ENCODE measurements at places on chromosomes 16 and 17.

DNA sequence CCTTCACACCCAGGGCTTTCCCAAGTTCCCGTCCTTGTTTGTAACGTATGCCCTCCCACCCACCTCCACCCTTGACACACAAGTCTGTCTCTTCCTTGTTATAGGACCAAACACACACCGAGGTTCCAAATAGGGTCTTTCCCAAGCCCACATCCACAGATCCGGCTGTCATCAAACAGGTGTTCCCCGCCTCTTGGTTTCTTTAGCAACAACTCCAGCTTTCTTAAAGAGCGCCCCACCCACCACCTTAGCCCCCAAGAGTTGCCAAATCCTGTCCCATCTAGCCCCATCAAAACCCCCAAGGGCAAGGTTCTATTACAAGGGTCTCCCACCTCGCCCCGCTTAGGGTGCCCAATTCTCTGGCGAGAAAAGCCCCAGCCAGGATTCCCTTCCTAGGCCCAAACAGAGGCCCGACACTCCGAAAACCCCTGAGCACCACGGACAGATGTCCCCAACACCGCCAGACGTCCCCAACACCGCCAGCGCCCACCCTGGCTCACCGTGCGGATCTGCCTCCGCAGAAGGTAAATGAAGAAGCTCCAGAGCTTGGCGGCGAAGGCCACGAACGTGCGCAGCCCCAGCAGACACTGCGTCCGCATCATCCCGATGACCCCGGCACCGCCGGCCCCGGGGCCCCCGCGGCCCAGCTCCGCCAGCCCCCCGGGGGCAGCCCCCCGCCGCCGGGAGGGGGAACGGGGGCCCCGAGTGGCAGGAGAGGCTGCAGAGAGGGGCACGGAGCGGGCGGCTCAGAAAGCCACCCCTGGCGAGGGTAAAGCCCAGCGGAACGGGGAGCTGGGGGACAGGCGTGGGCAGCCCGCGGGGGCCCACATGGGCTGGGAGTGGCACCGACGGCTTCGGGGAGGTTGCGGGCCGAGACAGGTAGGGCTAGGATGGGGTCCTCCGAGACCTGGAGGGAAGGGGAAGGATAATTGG, 573 bp downstream of the CTDNEP1 start:
- no peak for DNase-seq

DNA sequence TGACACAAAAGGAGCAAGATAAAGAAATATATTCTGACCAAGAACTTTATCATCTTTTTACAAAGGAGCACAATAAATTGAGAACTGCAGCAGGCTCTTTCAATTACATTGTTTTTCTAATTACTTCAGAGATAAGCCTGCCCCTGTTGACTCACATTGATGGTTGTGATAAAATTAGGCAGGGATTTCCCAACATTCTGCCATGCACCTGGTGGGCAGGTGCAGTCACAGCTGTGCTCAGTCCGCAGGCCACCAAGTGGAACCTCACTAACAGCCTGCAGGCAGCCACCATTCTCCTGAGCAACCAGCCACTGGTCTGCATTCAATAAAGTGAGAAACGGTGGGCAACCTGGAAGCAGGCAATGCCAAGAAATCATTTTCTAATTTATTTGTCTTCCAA, 5.1 kb downstream of the FANCA start:
- no peak for DNase-seq

- DNase-seq: peak; percentile 30
Observed at GRCh38 chr17:80702315-80703141, 157.9 kb downstream of the RPTOR start.

- peak; percentile 47 for DNase-seq
Observed at GRCh38 chr17:61404913-61405685, 5.5 kb downstream of the TBX2 start.

DNA sequence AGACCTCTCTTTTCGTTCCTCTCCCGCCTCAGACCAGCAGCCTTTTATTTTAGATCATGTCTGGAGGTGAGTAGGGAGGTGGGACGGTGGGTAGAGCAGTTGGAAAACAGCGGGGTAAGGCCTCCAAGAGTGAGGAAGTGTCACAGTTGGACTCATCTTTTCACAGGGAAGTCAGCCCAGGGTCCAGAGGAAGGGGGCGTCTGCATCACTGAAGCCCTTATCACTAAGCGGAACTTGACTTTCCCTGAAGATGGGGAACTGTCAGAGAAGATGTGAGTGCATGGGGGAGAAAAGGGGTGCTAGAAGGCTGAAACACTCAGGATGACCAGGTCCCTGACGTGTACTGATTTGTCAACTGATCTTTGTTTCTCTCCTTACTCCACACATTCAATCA, 461 bp downstream of the LRRC46 start:
- no peak for DNase-seq

GRCh38 chr16:1102921-1103635, 7.0 kb upstream of the C1QTNF8 start:
- no peak for DNase-seq

DNA sequence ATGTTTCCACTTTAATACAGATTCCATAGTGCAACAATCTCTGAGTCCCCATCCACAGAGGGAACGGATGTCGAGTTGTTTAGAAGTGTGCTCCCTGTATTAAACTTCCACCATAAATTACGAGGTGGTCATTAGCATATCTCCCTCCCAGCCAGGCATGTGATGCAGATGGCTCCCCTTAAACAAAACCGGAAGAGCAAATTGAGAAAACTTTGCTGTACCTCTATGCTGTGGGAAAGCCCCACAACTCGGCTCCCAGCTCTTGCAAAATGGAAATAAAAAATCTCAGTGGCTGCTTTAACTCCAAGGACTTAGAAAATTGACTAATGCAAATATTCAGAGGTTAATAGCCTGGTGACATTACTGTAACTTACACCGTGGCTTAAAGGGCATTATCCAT, 290.9 kb downstream of the MAF start:
- DNase-seq: no peak

DNA sequence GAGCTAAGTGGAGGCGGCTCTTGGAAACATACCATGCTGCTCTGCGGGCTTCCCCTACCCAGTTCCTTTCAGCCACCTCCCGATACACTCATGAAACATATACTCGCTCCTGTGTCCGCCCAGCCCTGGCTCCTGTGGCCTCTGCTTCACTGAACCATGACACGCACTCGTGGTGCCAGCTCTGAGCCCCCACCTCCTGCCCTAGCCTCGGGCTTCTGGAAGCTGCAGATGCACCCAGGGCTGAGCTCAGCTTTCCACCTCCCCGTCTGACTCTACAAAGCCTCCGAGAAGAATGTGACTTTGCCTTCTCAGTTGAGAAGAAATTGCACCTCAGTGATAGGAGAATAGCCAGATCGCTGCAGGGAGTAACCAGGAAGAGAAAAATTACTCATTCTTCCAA, 11.0 kb downstream of the CALB2 start:
- DNase-seq: peak; percentile 36

GRCh38 chr16:69481901-69482341, 57.5 kb downstream of the CYB5B start:
- peak; percentile 81 for DNase-seq

DNA sequence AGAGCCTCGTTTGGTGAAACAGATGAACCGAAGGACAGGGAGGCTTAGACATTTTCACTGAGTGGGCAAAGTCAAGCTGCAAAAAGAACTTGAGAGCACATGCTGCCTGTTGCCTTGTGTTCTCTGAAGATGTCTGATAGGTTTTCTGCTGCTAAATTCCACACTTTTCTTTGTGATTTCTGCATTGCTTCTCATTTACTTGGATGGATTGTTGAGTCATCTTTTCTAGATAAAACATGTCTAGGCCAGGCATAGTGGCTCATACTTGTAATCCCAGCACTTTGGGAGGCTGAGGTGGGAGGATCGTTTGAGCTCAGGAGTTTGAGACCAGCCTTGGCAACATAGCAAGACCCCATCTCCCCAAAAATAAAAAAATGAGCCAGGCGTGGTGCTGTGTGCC, 80.4 kb upstream of the CLEC18A start:
- no peak for DNase-seq

DNA sequence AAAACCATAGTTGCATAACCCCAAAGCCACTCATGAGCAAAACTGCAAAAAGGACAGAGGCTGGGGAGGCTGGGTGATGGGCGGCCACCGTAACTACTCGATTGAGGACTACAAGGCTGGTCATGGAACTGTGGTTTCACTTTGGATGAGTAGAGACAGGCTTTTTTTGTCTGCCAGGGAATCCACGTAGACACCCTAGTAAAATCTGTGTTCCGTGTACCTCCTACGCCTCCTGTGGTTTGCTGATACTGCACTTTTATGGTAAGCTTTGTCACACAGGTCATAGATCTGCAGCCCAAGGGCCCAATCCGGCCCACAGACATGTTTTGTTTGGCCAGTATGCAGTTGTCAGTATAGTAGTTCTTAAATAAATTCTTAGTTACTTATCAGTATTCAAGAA, 2.2 kb upstream of the TLCD3B start:
- no peak for DNase-seq

- no peak for DNase-seq
Observed at GRCh38 chr16:82363026-82363816, 193.2 kb upstream of the MPHOSPH6 start.

GRCh38 chr16:80437707-80438106, 103.1 kb upstream of the DYNLRB2 start:
- no peak for DNase-seq

DNA sequence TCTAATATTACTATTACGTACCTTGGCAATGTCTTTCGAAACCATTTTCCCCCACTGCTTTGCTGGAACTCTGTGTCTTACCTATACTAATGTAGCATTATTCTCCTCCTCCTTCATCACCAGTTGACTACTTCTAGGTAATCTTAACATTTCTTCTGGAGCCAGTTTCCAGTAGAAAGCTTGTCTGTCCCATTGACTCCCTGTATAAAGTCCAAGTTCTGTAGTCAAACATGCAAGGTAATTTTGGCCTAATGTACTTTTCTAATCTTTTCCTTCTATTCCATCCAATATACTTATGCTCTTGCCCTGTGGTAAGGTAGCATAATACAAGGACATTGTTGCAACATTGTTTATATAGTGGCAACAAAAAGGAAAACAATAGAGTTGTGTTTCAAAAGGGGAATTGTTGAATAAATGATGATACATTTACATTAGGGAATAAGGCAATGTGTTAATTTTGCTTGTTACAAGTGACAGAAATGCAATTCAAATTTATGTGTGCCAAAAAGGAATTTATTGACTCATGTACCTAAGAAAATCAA, 27.9 kb downstream of the OMG start:
- DNase-seq: no peak

DNA sequence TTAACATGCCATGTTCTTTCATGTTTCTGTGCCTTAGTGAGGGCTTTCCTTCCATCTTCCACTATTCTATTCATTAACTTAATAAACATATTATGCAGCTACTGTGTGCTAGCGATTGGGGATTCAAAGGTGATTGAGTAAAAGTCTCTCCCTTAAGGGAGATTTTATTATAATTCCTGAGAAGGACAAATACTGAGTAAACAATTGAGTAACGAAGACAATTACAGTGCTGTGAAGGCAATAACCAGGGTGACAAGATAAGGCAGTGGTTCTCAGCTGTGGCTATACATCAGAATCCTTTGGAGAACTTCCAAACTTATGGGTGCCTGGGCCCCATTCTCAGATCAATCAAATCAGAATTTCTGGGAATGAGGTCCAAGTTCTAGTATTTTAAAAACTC, 353.3 kb downstream of the CA10 start:
- DNase-seq: no peak

DNA sequence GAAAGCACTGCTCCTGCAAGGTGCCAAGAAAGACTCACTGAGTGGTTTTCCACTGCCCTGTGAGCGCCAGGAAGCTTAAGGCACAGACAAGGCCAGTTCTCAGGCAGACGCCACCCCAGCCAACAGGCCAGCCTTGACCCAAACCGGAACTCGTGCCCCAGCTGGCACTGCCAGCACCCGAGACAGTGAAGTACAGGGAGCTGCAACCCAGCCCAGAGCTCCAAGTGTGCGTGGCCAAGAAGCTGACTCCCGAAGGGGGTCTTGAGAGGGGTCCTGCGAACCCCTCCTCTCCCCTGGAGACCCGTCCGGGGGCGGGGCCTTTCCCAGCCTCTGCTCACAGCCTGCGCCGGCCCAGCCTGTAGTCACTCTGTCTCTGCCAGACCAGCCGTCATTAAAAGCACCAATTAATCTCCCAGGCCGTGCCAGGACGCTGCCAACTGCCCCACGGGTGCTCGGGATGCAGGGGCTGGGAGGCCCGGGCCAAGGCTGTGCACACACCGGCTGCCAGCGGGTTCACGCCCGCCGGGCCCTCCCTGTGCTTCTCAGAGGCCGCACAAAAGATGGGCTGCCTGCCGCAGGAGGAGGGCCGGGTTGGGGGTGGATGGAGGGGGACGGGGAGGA, 4.4 kb upstream of the SOX8 start:
- peak; percentile 60 for DNase-seq

- DNase-seq: no peak
Observed at GRCh38 chr16:25065899-25066298, 45.6 kb upstream of the LCMT1 start.

DNA sequence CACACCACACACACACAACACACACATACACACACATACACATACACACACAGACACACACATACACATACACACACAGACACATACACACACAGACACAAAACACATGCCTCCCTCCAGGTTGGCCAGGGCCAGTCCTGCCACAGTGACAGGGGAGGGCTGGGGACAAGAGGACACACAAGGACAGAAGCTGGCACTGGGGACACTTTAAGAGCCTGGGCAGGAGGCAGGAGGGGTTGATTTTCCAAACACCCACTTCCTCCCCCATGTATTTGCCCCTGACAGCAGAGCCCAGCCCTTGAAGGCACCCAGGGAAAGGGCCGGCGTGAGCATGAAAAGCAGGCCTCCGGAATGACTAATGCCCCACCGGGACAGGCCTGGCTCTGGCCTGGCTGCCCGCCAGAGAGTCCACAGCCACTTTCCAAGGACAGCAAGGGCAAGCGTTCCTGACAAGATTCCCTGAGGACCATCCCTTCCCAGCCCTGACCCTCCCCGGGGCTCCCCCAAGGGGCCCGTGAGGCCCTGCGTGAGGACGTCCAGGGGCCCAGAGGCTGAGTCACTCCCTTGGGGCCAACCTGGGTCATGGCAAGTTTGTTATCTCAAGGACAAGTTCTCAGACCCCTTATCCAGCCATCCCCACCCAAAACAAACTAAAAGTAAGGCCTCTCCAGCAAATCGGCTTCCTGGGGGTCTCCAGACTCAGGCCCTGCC, 235.6 kb downstream of the ZNF423 start:
- peak; percentile 95 for DNase-seq

DNA sequence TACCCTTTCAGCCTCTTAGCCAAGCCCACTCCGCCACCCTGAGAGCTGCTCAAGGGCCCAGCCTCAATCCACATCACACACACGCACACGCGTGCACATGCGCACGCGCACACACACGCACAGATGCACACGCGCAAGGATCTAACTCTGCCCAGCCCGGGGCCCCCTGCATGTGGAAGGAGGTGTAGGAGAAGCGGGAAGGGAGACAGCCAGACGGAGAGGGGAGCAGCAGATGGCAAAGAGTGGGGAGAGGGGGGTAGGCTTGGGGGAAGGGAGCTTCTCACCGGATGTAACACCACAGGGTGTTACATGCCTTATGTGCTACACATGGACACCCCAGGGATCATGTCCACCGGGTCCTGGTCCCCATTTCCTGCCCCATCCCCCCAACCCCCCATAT, 15.3 kb downstream of the DLG4 start:
- DNase-seq: peak; percentile 82

- peak; percentile 47 for DNase-seq
Observed at GRCh38 chr17:76405607-76405966, 21.2 kb downstream of the SPHK1 start.

- no peak for DNase-seq
Observed at GRCh38 chr16:67129422-67129821, 19.7 kb downstream of the PHAF1 start.
